Uterus (tissue), 4 donors: ENCODE measurements at places on chromosomes 2 and 18. TPM values are rescaled to one million over a fixed set of nuclear protein-coding genes. Genes with fewer than 3 reads are reported as not detected.

DNA sequence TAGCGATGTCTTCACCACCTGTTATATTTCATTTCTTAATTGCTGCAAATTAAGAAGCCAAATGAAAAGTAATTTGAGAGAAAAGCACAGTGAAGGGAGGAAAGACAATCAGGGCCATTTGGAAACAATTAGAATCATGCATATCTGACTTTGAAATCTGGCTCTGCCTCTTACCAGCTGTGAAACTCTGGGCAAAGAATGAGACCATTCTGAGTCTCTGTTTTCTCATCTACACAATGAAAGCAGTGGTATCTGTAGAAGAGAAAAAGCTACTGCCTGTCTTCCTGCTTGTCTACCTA, 334.5 kb upstream of the CYRIA start:
- DNase-seq: no peak

Gene LINC00305
- 0.97 TPM for total RNA-seq

Gene CIB4
- not detected for total RNA-seq

DNA sequence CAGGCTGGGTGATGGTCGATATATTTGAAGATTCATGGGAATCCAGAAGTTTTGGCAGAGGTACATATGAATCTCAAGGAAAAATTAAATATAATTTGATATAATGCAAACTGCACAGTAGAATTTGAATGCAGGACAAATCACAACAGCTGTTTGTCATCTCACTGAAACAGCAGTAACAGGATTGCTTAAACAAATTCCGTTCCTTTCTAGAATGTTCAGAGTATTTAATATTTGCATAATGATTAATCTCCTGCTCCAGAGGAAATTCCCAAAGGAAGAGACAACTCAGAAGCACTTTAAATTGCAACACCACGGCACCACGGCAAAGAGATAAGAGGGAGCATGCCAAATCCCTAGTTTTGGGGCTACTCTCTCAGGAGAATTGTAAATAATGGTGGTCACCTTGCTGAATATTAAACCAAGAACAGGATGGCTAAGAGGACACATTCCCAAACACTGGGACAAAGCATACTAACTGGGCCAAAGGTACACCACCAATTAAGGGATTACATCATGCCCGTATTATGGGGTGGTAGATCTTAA, 67.8 kb upstream of the MAP4K3 start:
- DNase-seq: peak; percentile 47

DNA sequence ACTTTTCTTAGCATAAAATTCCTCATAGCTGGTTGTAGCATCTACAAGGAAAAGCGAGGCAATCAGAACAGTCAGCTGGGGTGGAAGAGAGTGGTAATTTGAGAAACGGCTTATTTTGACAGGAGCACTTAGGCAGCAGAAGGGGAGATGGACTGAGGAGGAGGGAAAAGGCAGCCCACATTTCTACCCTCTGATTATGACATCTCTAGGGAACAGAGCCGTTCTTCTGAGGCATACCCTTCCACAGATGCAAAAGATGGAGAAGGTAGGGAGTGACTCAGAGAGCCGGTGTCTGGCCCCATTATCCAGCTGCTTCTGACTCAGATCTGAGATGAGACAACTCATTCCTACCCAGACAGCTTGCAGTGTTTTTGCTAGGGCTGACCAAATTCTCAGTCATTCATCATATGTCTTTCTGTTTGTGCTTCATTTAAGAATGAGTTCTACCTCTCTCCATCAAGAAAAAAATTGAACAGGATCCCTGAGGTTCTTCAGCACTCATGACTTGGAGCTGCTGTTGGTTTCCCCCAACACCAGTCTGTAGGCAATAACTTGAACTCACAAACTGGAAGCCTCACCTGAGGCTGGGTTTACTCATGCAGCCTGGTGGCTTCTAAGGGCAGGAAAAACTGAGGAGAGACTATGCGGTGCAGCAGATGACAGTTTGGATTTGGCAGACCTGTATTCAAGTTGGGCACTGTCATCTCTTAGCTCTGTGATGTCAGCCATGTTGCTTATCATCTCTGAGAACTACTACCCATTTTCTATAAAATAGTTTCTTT, 15.9 kb upstream of the SEC11C start:
- no peak for DNase-seq

DNA sequence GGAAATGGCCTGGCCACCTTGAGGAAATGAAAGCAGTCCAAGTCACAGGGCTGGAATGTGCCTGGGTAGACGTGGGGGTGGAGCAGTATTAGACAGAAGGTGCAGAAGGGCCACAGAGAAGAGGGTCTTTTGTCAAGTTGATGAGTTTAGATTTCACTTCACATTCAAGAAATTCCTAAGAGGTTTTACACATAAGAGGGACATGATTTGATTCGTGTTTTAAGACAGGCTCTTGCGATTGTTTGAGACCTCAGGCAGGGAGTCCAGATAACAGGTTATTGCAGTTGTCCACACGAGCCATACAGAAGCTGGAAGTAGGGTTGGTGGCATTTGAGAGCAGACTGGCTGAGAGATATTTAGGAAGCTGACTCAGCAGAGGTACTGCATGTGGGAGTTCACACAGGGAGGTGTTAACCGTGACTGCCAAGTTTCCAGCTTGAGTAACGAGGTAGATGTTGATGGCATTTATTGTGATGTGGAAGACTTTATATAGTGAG, 64.6 kb downstream of the NEB start:
- DNase-seq: no peak

DNA sequence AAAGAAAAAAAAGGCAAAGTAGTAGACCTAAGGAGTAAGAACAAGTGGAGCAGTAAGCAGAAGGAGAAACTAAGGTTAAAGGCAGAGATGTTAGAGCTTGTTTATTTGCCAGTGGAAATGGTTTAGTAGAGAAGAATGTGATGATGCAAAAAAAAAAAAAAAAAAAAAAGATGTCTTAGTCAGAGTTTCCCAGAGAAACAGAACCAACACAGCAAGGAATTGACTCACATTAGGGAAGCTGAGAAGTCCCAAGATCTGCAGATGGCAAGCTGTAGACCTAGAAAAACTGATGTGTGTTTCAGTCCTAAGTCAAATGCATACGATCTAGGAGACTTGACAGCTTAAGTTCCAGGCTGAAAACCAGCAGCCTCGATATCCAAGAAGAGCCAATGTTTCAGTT, 1548.8 kb upstream of the LRRTM1 start:
- no peak for DNase-seq

- DNase-seq: no peak
Measured at GRCh38 chr2:231015478-231015877, 19.6 kb downstream of the SPATA3 start.

DNA sequence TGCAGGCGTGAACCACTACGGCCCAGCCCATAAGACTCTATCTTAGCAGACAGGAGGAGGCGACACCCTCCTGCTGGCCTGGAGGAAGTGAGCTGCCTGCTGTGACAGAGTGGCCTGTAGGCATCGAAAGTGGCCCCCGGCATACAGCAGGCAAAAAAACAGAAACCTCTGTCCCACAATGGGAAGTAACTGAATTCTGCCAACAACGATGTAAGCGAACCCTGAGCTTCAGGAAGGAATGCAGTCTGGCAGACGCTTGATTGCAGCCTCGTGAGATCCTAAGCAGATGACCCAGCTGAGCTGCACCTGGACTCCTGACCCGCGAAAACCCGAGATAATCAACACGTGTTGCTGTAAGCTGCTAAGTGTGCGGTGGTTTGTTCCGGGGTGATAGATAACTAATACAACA, 13.6 kb downstream of the MRO start:
- no peak for DNase-seq

GRCh38 chr18:54173980-54174630, 50.4 kb downstream of the MBD2 start:
- no peak for DNase-seq

DNA sequence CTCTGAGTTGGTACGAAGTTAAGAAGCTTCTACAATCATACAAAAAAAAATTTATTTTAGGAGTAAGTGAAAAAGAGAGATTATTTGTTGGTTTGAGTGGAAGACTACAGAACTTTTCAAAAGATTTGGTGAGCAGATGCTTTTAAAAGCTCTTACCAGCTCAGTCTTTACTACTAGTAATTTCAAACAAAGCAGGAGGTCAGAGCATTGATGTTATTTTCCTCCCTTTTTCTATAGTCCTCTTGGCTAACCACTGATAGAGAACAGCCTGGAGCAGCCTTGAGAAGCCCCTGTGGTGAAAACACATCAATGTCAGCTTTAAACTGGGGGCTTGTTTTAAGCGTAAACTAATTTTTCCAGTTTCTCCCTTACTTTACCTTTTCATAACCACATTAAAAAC, 559.3 kb upstream of the CDH2 start:
- no peak for DNase-seq

DNA sequence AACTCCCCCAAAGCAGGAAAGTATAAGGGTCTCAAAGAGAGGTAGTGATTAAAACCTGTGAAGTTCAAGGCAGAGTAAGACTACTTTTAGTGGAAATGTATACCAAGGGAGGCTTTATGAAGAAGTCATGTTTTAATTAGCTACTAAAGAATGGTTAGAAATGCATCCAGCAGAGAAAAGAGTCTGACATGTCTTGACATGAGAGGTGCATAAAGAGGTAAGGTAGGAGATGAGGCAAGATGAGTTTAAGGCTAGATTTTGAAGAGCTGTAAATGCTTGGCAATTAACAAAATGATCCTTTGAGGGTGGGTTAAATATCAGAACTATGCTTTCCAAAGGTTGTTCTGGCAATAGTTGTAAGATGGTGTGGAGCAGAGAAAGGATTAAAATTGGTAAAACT, 88.7 kb upstream of the WDSUB1 start:
- DNase-seq: no peak

GRCh38 chr2:138922973-138923563, 142.9 kb upstream of the NXPH2 start:
- no peak for DNase-seq

DNA sequence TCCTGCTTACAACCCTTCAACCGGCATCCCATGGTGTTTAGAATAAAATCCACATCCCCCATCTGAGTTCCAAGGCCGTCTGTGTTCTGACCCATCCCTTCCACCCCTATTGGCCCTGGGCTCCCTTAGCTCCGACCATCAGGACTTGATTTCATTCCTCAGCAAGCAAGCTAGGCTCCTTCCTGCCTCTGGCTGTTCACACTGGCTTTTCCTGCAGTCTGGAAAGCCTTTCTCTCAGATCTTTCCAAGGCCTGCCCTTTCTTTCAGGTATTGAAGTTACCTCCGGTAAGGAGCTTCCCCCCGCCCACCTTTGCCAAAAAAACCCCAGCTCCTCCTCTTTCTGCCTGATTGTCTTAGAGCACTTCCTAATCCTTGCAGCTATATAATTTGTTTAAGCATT, 86.8 kb downstream of the CLIP4 start:
- no peak for DNase-seq

DNA sequence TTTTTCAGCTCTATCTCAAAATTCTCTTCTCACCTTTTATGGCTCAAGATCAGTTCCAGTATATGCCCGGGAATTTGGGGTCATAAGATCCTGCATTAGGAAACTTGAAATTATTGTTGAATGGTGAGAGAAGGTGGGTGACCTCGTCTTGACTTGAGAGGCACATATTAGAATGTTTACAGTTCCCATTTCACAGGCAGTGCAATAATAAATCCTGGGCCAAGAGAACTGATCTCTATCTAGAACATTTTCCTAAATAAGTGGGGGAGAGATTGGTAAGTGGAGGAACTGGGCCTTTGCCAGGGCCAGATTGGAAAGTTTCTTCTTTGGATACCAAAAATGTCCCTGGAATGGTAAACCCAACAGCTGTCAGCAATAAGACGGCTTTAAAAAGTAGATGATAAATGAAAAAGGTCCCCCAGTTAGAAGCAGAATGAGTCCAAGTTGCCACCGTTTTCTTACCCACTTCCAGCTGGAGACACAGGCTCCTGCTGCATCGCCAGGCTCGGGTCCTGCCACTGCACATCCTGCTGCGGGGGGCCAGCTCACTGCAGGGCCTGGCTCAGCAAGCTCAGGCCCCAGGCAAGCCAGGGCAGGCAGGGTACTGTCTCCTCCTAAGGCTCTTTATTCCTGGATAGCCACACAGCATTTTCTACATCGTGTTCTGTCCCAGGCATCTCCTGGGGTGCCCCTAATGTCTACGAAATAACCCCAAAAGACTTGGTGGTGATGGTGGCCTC, 126.4 kb upstream of the EPAS1 start:
- DNase-seq: no peak

Gene TDRD15
- total RNA-seq: under 0.01 TPM

GRCh38 chr18:72542984-72543356, 1.2 kb downstream of the CBLN2 start:
- no peak for DNase-seq

- no peak for DNase-seq
Measured at GRCh38 chr2:194304191-194304590, 1352.8 kb upstream of the SLC39A10 start.

GRCh38 chr2:232781765-232782164, 5.4 kb upstream of the KCNJ13 start:
- DNase-seq: no peak

- no peak for DNase-seq
Measured at GRCh38 chr2:220215785-220216184, 588.4 kb downstream of the SLC4A3 start.

Gene INPP5D
- total RNA-seq: 14.2 TPM

Gene SEPTIN10
- 52.8 TPM for total RNA-seq

GRCh38 chr2:17591846-17592245, 51.4 kb downstream of the VSNL1 start:
- DNase-seq: no peak

DNA sequence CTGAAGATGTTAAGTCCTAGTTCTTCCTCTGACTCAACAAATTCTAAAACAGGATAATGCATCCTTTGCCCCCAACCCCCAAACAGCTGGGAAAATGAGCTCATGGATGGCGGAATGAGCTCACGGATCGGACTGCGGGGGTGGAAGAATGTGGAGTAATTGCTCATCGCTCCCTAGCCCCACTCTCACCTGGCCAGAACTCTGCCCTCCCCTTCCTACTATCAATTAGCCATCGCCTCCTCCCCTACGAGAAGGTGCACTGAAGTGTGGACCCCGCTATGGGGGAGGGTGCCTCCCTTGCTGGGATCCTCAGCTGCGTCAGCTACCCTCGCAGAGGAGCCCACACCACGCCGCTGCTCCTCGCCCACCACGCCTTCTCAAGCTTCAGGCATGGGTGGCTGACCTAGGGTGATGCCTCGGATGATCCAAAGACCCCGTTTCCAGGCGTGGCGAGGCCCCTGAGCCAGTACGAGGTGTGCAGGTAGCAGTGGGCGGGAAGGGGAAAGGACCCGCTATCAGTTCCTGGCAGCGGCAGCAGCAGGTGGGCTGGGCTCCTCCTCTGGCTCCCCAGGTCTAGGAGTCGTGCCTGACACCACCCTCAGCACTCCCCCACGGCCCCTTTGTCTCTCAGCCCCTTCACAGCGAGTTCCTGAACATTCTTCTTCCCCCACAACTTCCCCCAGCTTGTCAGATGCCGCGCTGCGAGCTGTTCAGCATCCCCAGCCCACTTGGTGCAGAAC, 82.1 kb upstream of the POMC start:
- no peak for DNase-seq
